CD4-positive, alpha-beta T cell treated with Interleukin-15 for 4 hours (primary cell): ENCODE measurements at places on chromosomes 1 and 21.
A peak's percentile ranks its signal among the peaks of the same experiment; 100 is the strongest.

- no peak for DNase-seq
Measured at GRCh38 chr1:72241397-72241796, 40.9 kb downstream of the NEGR1 start.

DNA sequence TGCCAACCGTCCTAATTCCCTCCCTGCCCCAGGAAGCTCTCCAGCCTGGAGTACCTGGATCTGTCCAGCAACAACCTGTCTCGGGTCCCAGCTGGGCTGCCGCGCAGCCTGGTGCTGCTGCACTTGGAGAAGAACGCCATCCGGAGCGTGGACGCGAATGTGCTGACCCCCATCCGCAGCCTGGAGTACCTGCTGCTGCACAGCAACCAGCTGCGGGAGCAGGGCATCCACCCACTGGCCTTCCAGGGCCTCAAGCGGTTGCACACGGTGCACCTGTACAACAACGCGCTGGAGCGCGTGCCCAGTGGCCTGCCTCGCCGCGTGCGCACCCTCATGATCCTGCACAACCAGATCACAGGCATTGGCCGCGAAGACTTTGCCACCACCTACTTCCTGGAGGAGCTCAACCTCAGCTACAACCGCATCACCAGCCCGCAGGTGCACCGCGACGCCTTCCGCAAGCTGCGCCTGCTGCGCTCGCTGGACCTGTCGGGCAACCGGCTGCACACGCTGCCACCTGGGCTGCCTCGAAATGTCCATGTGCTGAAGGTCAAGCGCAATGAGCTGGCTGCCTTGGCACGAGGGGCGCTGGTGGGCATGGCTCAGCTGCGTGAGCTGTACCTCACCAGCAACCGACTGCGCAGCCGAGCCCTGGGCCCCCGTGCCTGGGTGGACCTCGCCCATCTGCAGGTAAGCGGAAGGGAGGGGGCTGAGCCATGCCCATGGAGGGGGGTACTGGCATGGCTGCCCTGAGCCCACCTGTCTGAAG is 16.5 kb downstream of the PODN start:
- no peak for DNase-seq

- no peak for DNase-seq
Measured at GRCh38 chr1:153652805-153653500, 5.5 kb upstream of the SNAPIN start.

DNA sequence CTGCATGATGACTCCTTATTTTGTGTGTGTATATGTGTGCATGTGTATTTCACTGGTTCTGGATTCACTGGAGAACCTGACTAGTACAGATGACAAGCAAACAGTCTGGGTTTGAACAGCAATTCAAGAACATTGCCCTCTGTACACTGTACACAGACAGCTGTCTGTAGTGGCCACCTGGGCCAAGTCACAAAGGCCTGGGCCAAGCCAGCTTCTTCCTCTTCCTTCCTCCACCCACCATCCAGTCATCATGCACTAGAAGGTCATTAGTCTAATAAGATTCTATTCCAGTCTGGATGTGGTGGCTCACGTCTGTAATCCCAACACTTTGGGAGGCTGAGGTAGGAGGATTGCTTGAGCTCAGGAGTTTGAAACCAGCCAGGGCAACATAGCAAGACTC is 155.9 kb downstream of the ELAVL4 start:
- DNase-seq, result no peak

- DNase-seq, result no peak
Measured at GRCh38 chr1:31759298-31760023, 4.7 kb downstream of the ADGRB2 start.

DNA sequence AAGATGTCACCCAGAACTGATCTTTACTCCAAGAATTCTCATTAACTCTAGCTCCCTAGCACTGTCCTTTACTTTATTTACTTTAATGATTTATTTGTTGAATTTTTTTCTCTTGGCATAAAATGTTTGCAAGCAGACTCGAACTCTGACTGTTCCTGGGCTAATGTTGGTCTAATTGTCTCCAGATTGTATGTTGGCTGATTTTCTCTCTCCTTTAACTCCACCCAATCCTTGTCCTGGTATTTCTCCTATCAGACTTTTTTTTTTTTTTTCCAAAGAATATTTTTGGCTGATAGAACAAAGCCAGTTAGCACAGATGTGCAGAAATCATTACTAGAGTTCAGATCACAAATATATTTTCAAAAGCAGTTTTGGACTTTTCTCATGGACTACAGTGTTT is 82.6 kb downstream of the ATF6 start:
- DNase-seq, result no peak

DNA sequence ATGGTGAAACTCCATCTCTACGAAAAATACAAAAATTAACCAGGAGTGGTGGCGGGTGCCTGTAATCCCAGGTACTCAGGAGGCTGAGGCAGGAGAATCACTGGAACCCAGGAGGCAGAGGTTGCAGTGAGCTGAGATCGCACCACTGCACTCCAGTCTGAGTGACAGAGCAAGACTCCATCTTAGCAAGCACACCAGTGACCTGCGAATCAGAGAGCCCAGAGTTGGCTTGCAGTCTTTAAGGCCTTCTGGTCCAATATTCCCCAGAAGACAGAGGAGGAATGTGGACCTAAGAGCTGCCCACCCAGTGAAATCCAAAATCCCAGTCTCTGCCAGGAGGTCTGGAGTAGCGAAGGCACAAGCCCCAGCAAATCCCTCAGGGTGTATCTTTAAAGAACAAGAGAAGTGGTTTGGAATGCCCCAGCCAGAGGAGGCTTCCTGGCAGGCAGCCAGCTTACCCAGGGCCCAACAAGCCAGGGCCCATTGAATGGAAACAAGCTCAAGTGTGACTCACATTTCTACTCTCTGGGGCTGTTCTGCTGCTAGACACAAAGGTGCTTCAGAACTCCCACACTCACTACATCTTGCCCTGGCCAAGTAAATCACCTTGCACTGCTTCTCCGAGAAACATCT is 23.9 kb downstream of the GPR161 start:
- no peak for DNase-seq

DNA sequence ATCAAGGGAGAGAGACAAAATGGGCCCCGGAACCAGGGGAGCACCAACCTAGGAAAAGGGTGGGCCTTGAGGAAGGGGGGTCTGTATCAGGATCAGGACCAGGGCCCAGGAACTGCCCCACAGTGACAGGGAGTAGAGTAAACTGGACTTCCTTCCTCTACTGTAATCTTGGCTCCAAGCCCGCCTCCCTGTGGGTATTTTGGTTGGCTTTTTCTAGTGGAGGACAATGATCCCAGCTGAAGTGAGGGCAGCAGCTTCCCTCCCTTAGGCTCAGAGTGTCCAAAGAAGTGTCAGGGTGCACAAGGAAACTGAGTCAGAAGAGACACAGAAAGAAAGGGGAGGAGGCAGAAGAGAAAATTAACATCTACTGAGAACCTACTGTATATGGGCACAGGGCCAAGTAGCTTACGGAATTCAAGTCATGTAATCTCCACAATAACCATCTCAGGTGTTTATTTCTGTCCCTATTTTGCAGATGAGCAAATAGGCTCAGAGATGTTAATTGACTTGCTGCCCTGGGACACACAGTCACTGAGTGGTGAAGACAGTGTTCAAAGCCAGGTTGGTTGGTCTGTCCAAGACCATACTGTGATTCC is 4.8 kb downstream of the UBQLN4 start:
- no peak for DNase-seq

DNA sequence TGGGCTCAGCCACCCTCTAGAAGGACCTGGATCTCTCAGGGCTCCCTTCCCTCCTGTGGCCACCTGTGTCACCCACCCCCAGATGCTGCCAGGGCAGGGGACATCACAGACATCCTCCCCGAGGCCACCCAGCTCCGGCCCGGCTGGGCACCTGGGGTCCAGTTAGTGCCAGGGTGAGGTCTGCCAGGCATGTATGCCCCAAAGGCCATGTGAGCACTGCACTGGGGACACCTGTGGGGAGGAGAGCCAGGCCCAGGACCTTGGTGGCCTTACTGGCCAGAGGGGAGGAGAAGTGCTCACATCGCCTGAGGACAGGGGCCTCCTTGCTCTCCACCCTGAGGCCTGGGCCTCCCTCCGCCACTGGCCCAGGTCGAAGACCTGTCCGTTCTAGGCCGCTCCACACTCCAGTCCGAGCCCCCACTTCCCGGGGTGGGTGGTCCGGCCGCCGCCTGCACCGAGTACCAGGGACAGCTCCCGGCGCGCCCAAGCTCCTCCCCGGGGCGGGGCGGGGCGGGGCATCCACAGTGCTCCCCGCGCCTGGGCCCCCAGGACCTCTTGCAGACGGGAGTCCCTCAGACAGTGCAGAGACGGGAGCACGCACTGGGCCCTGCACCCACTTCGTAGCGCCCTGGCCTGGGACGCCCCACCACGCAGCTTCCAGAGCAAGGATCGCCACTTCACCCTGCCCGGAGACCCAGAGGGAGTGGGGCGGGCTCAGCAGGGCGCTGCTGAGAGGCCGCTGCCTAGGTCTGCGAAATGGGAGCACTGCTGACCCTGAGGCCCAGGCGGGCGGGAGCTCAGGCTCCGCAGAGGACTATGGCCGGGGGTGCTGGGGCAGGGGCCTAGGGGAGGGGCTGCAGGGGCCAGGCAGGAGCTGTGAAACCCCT is 34.3 kb upstream of the CCDC27 start:
- DNase-seq, result no peak

DNA sequence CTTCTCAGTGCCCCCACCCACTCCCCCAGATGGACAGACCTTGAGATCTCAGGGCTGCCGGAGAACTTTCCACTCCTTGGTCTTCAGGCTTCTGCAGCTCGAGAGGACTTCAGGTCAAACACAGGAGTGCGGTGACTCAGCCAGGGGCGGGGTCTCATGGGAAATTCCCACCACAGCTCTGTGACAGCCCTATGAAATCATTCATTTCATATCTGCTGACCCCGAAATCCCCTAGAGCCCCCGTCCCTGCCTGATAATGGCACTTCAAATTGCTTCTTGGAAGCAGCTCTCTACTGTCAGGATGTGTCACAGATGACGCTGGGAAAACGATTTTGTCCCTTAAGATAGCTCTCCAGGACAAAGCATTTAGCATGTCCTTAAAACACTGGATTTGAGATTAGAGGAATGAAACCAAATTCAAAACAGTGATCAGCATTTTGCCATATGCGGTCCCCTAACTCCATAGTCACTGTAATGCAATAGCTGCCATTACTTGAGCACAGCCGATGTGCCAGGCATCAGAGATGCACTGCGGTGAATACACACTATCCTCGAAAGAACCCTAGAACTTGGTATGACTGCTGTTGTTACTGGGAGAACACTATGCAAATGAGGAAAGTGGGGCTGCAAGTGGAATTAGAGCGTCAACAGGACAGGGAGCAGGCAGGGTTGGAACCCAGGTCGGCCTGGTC is at the start of gene TNFRSF9:
TSS of gene TNFRSF9 (minus strand) at position 95 of the 692 bp plus-strand sequence. CDS start 845 bp downstream, outside the sequence.
- DNase-seq, result peak; percentile 75

DNA sequence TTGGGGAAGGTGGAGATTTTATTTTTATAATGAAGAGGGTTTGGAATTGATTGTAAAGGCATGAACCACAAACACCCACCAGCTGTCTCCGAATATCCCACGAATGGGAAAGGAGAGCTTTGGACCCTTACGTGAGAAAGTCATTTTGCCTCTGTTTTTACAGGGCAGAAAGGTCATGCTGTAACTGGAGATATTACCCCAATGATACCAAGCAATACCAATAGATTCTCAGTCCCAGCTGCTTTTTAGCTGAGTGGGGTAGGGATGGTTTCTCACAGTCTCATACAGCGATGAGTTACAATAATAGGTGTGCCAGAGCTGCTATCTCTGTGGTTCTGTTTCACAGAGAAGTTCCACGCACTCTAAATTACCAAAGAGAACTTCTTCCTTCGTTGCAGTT is 8.8 kb upstream of the F3 start:
- no peak for DNase-seq

- DNase-seq, result no peak
Measured at GRCh38 chr21:45364468-45365185, 40.3 kb upstream of the COL18A1 start.

DNA sequence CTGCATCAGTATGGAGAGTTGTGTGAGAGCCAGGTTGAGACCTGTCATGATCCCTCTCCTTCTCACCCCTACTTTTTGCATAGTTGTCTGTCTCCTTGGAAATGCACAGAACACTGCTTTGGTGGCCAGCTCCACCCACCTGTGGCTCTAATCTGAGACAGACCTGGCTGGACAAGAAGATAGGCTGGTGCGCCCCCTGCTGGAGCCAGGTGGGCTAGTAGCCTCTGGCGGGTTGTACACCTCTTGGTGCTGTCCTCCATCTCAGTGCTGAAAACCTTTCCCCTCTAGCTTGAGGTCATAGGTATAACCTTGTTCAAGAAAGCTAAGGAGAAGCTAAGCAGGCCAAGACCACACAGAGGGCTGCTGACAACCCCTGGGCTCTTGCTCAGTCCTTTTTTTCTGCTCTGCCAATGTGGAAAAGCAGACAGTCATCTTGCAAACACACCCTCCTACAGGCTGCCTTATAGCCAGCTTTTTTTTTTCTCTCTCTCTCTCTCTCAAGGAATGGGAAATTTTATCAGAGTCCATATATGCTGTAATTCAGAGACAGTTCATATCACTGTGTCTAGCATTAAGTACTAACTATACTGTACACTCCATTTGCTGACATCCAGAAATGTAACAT is 58.8 kb upstream of the SPATA6 start:
- no peak for DNase-seq

DNA sequence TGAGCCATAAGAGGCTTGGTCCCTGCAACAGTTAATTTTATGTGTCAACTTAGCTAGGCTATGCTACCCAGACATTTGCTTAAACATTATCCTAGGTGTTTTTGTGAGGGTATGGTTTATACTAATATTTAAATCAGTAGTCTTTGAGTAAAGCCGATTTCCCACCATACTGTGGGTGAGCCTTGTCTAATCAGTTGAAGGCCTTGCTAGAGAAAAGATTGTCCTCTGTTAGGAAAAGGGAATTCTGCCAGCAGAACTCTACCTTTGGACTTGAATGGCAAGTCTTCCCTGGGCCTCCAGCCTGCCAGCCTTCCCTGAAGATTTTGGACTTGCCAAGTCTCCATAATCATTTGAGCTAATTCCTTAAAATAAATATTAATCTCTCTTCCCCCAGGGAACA is 23.9 kb downstream of the RHBDL2 start:
- DNase-seq, result no peak

- no peak for DNase-seq
Measured at GRCh38 chr1:61961009-61961408, 218.7 kb downstream of the PATJ start.

GRCh38 chr1:234748066-234748465 is 138.1 kb upstream of the IRF2BP2 start:
- no peak for DNase-seq

DNA sequence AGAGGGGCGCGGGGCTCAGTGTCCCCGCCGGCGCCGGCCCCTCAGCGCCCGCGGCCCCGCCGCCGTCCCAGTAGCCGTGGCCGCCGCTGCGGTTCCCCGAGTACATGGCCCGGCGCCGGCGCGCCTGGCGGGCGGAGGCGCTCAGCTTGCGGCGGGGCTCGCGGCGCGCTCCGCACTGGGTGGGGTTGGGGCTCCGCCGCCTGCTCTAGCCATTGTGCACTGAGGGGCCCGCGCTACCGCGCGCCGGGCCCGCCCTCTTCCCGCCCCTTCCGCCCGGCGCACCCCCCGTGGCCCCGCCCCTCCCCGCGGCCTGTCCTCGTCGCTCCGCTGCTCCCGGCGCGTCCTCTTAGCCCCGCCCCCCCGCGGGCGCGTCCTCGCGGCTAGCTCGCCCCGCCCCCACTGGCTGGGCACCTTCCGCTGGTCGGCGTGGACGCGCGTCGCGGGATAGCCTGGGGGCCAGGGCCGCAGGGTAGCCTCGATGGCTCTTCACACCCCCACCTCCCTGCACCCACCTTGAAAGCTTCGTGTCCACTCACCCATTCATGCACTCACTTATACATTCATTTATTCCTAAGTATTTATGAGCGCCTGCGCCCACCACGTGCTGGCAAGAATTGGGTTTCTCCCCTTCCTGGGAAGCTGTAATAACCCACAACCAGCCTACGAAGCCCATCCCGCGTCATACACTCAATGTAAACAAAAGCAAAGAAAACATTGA is at the start of the genes CHML and OPN3:
TSS of gene CHML (minus strand) at position 221 of the 718 bp plus-strand sequence. CDS start 4,603 bp downstream, outside the sequence.
TSS of gene OPN3 (minus strand) at position 221 of the 718 bp plus-strand sequence. CDS start at position 106, 115 bp downstream.
- peak; percentile 92 for DNase-seq

GRCh38 chr1:179169616-179170467 is 59.6 kb downstream of the ABL2 start:
- DNase-seq, result no peak
